HT1080 (cell line): ENCODE measurements at places on chromosomes 16 and 17.

DNA sequence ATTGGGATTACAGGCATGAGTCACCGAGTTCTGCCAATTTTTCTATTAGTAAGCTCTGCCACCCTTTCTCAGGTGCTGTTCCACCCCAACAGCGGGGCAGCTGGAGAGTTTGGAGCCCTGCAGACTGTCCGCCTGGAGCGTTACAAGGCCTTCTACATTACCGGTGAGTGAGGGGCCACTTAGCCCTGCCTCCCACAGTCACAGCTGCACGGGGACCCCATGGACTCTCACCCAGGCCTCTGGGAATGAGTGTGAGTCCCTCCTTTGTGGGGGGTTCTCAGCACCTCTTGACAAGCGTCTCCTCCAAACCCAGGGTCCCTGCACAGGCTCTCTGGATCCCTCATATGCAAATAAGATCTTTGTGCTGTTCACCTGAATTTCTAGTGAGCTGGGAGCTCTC is 56.0 kb downstream of the WIPI1 start:
- no peak for DNase-seq

- DNase-seq, result no peak
Observed at GRCh38 chr17:21242780-21243515, 10.3 kb downstream of the NATD1 start.

DNA sequence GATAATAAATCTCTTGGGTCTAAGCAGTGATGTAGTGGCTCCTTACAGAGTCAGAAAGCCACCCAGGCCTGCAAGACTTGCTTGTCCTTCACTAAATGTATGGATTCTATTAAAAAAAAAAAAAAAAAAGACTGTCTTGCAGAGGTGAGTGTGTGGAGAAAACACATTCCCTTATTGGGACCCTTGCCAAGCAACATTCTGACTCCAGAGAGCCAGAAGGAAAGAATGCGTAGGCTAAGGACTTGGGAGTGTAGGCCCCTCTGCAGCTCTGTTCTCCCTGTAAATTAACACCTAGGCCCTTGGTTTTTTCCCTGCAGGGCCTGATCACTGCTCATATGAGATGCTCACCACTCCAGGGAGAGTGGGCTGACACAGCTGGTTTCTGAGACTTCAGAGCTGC is 17.8 kb downstream of the SCPEP1 start:
- DNase-seq, result no peak

DNA sequence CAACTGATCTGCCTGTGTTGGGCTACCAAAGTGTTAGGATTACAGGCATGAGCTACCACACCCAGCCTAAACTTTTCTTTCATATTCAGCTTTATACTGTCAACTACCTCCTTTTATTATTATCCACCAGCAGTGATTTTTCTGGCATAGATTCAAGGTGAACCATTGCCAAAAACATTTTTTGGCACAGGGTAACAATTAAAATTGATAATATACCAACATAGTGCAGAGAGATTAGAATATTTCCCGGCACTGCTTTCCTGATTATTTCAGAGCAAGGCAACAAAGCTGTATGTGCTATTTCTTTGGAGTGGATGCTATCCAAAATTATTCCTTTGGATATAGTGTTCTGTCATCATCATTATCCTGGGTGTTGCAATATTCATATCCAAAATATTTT is 781.6 kb upstream of the SOX9 start:
- DNase-seq, result no peak

DNA sequence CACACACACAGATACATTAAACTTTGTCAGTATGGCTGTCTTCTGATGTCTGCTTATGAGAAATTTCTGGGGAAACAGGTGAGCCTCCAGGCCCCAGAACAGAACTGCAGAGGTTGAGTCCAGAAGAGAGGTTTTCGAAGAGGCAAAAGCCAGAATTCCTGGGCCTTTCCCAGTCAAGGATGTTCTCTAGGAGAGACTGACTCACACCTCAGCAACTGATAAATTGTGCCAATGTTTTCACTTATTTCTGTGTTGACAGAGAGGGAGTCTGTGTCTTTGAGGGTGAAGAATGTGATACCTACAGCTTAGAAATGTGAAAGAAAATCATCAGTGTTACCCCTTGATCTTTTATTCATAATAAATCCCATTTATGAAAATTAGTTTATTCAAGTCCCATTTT is 30.3 kb downstream of the LDHD start:
- no peak for DNase-seq

DNA sequence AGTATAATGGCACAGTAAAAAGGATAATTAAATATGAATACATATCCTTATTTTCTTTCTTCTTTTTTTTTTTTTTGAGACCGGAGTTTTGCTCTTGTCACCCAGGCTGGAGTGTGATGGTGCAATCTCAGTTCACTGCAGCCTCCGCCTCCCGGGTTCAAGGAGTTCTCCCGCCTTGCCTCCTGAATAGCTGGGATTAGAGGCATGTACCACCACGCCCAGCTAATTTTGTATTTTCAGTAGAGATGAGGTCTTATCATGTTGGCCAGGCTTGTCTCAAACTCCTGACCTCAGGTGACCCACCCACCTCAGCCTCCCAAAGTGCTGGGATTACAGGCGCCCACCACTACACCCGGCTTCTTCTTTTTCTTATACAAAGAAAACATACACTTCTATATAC is 12.0 kb downstream of the GABARAPL2 start:
- no peak for DNase-seq
